Pons (tissue), 1 donor: ENCODE measurements at places on chromosomes 6 and 20.

DNA sequence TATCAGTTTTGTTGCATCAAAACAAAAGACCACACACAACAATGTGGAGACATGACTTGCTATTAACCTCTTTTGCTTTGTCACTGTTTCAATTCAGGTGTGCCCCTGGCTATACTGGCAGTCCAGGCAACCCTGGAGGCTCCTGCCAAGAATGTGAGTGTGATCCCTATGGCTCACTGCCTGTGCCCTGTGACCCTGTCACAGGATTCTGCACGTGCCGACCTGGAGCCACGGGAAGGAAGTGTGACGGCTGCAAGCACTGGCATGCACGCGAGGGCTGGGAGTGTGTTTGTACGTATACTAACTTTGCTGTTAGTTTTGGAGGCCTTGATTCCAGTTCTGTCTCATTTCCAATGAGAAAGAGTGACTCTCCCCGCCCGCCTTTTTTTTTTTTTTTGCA lies 356.9 kb downstream of the ARHGAP18 start:
- no peak for DNase-seq

DNA sequence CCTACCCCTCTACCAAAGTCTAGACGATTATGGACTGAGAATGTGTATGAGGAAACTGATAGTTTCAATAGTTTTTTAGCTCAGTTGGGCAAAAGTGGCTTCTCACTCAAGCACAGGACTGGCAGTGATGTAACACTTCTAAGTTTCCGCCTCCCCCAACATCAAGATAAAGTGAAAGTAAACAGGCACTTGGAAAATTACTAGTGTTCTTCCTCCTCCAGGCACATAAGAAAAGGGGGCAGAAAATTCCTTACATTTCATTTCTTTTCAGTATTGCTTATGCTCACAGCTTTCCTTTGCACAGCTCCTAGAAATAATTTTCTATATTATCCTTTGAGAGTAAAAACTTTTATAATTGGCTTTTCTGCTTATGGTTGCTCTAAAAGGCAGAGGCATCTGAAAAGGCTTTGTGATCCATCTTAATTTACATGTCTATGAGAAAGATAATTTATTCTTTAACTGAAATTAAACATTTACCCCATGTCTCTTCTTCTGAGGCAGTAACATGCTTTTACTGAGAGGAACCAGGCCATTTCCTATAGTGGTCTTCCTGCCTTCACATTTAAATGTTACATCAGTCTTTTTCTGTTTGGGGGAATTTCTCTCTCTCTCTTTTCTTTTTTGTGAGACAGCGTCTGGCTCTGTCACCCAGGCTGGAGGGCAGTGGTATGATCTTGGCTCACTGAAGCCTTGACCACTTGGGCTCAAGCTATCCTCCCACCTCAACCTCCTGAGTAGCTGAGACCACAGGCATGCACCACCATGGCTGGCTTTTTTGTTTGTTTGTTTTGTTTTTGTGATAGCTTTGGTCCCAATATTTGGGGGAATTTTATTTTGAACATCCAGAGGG lies 65.0 kb upstream of the EEF1A1 start:
- peak; percentile 94 for DNase-seq

DNA sequence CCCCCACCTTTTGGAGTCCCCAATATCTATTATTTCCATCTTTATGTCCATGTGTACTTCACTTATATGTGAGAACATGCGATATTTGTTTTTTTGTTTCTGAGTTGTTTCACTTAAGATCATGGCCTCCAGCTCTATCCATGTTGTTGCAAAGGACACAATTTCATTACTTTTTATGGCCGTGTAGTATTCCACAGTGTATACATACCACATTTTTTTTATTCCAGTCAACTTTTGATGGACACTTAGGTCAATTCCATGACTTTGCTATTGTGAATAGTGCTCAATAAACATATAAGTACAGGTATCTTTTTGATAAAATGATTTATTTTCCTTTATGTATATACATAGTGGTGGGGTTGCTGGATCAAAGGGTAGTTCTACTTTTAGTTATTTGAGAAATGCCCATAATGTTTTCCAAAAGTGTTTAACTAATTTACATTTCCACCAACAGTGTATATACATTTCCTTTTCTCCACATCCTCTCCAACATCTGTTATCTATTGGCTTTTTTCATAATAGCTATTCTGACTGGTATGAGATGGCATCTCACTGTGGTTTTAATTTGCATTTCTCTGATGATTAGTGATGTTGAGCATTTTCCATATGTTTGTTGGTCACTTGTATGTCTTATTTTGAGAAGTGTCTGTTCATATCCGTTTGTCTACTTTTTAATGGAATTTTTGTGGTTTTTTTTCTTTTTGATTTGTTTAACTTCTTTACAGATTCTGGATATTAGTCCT lies 34.0 kb upstream of the COL10A1 start:
- no peak for DNase-seq

- DNase-seq = no peak
Observed at GRCh38 chr6:144725736-144726522, 440.8 kb downstream of the UTRN start.

- no peak for DNase-seq
Observed at GRCh38 chr20:61980647-61981583, 84.8 kb downstream of the TAF4 start.

DNA sequence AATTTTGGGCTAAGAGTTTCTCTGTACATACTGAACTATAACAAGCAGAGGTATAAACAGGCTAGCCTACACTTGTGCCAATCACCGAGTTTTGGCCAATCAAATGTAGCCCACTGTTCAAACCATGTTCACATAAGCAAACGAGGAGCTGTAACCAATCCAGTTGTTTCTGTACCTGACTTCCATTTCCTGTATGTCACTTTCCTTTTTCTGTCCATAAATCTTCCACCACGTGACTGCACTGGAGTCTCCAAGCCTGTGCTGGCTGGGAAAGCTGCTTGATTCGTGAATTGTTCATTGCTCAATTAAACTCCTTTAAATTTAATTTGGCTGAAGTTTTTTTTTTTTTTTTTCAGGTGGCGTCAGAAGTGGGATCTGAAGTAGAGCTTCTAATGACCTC lies 332.9 kb downstream of the RNF144B start:
- DNase-seq = no peak

- DNase-seq = peak; percentile 61
Observed at GRCh38 chr6:166313255-166314070, 5.3 kb upstream of the PRR18 start.

DNA sequence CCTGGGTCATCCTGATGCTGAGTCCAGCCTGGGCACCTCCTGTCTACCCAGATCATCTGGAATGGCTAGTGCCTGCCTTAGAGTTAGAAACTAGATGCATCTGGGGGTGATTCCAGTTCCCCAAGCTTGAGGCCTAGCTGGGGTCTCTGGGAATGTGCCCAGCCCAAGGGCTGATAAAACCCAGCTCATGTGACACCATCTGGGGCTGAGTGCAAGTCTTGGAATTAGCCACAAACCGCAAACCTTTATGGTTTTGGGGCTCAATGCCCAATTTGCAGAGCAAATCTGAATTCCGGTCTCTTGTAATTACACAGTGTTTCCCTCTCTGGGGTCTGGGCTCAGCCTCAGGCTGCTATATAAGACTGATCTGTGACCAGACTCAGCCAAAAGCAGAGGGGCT lies at the start of gene BPIFB4:
Gene BPIFB4 (plus strand): TSS at position 385 of the 400 bp plus-strand sequence. CDS start 1,884 bp downstream, outside the sequence.
- DNase-seq = no peak

- peak; percentile 77 for DNase-seq
Observed at GRCh38 chr6:110878751-110879522, 4.4 kb downstream of the AMD1 start.

- peak; percentile 46 for DNase-seq
Observed at GRCh38 chr6:84967389-84967788, 203.0 kb upstream of the TBX18 start.

- DNase-seq = no peak
Observed at GRCh38 chr6:65450451-65450850, 256.6 kb downstream of the EYS start.

DNA sequence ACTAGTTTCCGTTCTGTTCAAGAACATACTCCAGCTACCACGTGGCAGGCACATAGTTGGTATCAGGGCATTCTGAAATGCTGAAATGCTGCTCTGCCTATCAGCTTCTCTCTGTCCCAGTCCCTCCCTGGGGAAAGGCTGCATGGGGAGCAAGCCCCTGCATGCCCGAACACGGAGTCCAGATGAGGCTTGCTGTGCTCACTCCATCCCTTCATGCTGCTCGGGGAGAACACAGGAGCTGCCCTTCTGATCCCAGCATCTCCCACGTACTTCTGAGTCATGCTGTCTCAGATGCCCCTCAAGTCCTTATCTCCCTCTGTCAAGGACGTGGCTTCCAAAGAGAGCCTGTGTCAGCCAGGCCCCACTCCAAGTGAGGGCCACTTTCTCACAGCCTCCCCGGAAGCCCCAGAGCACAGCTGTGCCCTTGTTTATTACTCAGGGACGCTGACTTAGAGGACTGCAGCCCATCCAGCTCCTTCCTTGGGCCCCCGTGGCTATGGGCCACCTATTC lies 29.4 kb downstream of the THBS2 start:
- no peak for DNase-seq

DNA sequence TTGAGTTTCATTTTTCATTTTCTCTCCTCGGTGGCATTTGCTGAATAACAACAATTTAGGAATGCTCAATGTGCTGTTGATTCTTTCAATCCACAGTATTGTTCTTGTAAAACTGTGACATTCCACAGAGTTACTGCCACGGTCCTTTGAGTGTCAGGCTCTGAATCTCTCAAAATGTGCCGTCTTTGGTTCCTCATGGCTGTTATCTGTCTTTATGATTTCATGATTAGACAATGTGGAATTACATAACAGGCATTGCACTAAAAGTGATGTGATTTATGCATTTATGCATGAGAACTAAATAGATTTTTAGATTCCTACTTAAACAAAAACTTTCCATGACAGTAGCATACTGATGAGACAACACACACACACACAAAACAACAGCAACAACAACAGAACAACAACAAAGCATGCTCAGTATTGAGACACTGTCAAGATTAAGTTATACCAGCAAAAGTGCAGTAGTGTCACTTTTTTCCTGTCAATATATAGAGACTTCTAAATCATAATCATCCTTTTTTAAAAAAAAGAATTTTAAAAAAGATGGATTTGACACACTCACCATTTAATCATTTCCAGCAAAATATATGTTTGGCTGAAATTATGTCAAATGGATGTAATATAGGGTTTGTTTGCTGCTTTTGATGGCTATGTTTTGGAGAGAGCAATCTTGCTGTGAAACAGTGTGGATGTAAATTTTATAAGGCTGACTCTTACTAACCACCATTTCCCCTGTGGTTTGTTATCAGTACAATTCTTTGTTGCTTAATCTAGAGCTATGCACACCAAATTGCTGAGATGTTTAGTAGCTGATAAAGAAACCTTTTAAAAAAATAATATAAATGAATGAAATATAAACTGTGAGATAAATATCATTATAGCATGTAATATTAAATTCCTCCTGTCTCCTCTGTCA lies 88.1 kb downstream of the SNAP25 start:
- DNase-seq = no peak

- no peak for DNase-seq
Observed at GRCh38 chr6:92126088-92126487, 1293.3 kb downstream of the EPHA7 start.

- DNase-seq = no peak
Observed at GRCh38 chr6:90156861-90157260, 139.8 kb downstream of the BACH2 start.

DNA sequence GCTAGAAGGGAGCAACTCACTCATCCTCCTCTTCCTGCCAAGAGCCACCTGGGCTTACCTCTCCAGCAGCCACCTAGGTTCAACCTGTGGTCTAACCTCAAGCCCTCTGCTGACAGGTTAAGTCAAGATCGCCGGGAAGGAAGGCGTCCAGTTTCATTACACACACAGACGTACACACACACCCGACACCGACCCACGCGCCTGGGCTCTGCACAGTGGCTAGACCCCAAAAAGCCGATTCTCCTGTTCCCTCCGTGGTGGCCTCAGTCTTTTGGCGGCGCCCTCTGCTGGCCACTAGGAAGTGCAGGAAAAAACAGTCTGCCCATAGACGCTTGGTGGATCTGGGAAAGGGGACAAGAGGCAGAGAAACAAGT lies 52.8 kb downstream of the MRPL14 start:
- DNase-seq = peak; percentile 82

GRCh38 chr20:52524861-52525260 lies 333.3 kb upstream of the ZFP64 start:
- no peak for DNase-seq

- no peak for DNase-seq
Observed at GRCh38 chr20:50594591-50595432, 84.6 kb downstream of the PTPN1 start.

- DNase-seq = no peak
Observed at GRCh38 chr6:144447472-144447871, 162.3 kb downstream of the UTRN start.

GRCh38 chr6:105746509-105746908 lies 339.6 kb upstream of the PRDM1 start:
- no peak for DNase-seq

GRCh38 chr6:54903884-54904283 lies 57.3 kb downstream of the FAM83B start:
- no peak for DNase-seq

- no peak for DNase-seq
Observed at GRCh38 chr6:125480571-125480970, 178.8 kb upstream of the HDDC2 start.

- DNase-seq = no peak
Observed at GRCh38 chr6:657743-658142, 843 bp upstream of the HUS1B start.

DNA sequence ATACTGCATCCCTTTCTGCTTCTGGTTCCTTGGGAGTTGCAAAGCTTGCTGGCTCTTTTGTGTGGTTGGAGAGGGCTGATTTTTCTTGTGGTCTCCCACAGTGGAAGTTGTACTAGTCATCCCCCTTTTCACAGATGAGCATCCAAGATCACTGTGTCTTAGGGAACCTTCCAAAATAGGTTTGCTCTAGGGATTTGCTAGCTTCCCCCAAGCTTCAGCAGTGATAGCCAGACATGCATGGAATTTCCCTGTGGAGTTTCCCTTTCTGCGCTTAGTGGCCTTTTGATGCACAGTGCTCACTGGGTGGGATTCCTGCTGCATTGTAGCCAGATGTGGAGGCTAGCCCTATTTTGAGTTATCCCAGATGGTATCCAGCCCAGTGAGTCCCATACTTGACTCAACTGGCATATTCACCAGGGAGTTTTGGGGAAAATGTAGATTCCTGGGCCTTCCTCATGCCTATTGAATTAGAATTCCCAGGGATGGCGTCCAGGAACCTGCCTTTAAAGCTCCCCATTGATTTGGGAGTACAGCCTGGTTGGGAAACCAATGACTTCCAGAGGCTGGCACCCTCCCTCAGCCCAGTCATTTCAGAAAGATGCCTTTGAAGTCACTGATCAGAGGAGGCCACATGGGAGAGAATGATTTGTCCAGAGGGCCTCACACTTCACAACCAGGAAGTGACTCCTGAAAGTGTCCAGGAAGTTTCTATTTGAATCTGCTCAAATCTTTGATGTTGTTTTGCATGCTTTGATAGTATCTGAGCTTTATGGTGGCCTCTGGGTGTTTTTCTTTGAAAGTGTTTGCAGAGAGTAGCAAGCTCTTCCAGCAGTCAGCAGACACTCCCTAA lies 25.9 kb downstream of the PPARD start:
- no peak for DNase-seq
